ENCODE measurements at places on chromosomes 4 and X.

DNA sequence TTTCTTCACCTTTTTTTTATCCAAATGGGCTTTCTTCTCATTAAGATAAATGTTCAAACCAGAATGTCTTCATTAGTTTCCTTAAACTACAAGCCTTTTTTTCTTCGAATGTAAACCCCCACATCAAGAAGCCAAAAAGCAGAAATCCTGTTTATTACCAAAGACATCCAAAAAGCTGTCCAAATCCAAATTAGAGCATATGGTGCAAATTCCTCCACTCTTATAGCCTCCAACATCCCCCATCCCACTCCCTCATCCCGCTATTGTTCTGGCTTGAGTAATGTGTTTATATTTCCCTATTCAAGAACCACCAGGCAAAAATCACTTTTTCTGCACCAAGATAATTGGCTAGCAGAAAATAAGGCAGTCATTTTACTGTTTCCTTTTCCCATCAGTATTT, 315.1 kb upstream of the ADGRL3 start:
- no peak for DNase-seq

- DNase-seq, result no peak
These were observed 480.5 kb upstream of the FSTL5 start for GRCh38 chr4:162644346-162644745.

DNA sequence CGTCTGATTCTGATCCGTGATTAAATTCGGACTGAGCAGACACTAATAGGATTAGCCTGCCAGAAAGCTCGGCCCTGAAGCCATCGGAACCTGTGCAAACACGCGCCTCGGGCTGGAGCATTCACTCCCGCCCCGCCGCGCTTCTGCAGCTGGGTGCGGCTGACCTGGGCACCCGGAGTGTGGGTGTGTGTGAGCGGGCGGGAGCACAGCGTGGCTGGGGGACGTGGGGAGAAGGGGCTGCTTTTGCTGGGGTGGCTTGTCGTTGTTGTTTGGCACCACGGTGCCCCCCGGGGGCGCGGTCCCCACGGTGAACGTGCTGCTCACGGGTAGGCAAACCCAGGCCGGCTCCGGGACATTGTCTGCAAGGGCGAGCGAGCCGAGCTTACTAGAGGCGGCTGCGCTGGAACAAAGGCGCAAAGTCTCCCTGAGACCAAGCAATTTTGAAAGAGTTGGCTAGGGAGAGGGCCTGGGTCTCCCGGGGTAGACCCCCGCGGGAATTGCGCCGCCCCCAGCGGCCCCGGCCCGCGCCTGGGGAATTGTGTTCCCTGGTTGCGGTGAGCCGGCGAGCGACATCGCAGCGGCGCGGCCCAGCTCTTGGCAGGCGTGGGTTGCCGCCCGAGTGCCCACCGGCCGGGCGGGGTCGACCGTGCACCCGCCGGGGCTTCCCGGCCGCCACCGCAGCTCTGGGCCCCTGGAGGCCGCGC, 1.4 kb downstream of the MAMLD1 start:
- DNase-seq, result no peak

GRCh38 chr4:150038335-150039076, 39.7 kb upstream of the DCLK2 start:
- no peak for DNase-seq

GRCh38 chr4:20326460-20326859, 74.8 kb downstream of the SLIT2 start:
- DNase-seq, result no peak

DNA sequence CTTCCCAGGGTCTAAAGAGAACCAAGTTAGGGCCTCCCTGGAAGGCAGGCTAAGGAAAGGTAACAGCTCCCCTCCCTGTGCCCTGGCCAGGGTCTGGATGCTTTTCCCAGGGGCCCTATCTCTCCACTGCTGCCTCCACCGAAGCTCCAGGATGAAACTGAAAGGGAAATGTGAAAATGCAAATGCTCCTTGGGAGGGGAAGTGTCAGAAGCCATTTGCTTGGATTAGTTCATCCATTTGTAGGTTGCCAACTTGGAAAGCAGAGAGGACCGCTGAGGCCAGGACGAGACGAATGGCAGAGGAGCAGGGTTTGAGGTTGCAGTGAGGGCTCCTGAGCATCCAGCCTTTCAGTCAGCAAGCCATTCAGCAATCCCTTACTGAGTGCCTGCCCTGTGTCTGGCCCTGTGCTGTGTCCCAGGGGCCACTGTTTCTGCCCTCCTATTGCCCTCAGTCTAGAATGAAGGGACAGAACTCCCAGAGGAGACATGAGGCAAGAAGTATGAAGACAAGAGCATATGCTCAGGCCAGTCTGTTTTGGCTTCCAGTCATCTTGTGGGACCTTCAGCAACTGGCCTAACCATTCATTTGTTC, 45.9 kb upstream of the PGRMC1 start:
- no peak for DNase-seq

DNA sequence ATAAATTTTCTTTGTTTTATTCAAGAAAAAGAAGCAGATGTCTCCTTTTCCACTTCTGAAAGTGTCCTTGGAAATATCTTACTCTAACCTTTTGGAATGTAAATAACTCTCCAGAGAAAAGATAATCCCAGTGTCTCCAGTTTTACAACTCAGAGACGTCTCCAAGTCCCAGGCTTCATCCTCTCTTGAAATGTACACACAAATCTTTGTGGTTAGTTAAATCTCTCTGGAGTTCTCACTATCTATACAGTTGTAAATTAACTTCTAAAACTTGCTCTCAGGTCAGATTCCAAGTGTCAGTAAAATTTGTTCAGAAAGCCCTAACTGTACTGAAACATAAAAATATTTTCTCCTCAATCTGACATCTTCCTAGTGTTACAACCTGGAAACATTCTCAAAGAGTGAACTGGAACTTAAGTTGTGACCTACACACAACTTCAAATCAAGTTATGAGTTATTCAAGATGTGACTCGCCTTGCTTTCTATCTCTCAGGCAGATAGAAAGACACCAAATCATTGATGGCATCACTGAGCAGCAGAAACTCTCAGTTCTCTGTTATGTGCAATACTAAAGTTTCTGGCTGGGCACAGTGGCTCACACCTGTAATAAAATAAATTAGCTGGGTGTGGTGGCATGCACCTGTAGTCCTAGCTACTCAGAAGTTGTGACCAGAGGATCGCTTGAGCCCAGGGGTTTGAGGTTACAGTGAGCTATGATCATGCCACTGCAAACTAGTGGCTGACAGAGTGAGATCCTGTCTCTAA, 284.2 kb downstream of the RCHY1 start:
- no peak for DNase-seq

DNA sequence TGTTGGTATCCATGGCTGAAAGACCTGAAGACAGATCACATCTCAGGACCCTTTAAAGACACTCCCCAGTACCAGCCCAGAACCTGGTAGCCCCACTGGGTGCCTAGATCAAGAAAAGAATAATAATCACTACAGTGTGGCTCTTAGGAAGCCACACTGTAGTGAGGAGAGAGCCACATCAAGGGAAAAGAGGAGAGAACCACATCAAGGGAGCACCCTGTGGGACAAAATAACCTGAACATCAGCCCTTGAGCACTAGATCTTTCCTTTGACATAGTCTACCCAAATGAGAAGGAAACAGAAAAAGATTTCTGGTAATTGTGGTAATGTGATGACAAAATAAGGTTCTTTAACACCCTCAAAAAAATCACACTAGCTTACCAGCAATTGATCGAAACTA, 15.3 kb downstream of the RTL3 start:
- no peak for DNase-seq

GRCh38 chr4:185602397-185602796, 67.1 kb upstream of the PDLIM3 start:
- DNase-seq, result no peak

DNA sequence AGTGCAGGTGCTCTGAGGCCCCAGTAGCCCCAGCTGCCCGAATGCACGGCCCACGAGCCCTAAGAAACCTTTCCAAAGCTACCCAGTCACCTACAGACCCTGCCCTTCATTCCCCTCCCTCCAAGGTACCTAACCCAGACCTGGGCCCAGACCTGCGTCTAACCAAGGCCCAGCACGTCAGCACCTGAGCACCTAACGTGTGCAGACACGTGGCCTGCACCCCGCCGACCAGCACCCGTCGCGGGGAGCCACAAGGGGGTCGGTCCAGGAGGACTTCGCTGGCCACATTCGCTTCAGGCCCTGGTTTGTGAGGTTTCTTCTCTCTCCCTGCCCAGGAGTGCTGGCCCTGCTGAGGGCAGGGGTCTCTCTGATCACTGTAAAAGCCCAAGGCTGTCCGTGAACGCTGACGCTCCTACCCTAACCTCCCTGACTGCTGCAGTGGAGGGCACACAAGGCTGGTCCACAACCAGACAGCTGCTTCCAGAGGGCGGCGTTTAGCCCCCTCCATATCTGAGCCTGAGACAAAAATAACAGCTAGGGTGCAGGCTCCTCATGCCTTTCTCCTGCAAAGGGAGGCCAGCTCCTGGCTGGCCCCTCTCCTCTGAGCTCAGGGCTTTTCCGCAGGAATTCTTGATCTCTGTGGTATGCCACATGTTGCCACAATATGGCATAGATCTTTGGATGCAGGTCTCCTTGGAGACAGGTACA, 31.8 kb downstream of the WDR1 start:
- DNase-seq, result no peak

- no peak for DNase-seq
These were observed 58.1 kb upstream of the ENPP6 start for GRCh38 chr4:184275766-184276165.

- DNase-seq, result no peak
These were observed 223.8 kb downstream of the CPE start for GRCh38 chr4:165602621-165603020.

DNA sequence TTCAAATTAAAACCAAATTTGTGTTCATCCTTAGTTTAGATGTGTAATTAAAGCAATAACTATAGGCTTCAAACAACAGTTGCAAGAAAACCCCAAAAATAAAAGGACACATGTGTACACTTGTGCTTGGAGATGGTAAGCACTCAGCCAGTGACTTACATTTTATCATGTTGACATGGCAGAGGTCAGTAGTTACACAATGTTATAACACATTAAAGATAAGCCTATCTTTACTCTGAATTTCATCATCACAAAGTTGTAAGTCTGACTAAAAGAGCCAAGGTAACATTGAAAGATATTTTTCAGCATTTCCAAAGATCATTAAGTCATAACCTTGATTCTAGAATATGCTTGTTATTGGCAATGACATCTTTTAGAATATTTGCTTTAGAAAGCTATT, 98.5 kb upstream of the PNPLA4 start:
- DNase-seq, result no peak

DNA sequence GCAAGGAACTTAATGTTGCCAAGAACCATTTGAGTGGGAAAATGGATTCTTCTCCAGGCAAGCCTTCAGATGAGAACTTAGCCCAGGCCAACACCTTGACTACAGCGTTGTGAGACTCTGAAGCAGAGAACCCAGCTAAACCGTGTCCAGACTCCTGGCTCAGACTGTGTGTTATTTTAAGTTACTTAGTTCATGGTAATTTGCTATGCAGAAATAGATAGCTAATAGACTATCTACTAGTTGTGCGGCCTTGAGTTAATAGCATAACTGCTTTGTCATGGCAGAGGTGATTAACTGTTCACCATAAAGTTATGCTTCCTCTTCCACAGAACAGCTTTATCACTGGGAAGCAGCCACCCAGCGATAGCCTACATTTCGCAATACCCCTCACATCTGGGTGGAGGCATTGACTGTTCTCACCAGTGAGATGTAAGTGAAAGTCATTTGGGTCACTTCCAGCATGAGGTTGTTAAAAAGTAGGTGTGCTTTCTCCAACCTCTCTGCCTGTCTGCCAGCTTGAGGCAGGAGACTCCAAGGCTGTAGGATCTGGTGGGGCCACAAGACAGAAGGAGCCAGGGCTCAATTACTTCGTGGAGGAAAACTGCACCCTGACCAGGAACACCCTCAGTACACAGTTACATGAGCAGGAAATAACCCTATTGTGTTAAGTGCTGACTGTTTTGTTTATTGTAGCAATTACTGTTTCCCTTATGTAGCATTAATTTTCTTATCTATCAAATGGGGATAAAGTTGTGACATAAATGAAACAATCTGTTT, 94.2 kb downstream of the GPAT3 start:
- peak; percentile 43 for DNase-seq
